ENCODE measurements at places on chromosomes 5 and 9. TPM values are rescaled to one million over a fixed set of nuclear protein-coding genes. Genes with fewer than 3 reads are reported as not detected.

Gene HTR4
- total RNA-seq = 0.99 TPM

GRCh38 chr9:36316611-36317317 lies 58.5 kb upstream of the GNE start:
- no peak for DNase-seq

DNA sequence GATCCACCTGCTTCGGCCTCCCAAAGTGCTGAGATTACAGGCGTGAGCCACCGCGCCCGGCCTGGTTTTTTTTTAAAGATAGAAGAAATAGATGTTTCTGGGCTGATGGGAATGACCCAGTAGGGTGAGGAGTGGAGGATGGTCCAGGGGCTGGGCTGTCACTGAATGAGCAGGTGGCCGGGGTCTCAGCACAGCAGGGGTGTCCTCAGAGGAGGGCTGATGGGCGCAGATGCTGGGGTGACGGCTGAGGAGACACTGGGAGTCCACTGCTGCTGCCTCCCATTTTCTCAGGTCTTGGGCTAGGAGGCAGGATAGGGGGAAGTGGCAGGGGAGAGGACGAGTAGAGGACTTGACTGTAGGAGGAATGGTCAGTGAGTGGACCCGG lies 2.3 kb upstream of the TOR4A start:
- no peak for DNase-seq

Gene NR6A1
- 1.0 TPM for total RNA-seq

GRCh38 chr9:136667214-136667939 lies 4.7 kb downstream of the EGFL7 start:
- no peak for DNase-seq

Gene NUP214
- 24.7 TPM for total RNA-seq

Gene CDK9
- total RNA-seq = 46.4 TPM

GRCh38 chr5:346229-346935 lies 24.9 kb downstream of the AHRR start:
- DNase-seq = no peak
